ENCODE measurements at places on chromosomes 2 and 18.

DNA sequence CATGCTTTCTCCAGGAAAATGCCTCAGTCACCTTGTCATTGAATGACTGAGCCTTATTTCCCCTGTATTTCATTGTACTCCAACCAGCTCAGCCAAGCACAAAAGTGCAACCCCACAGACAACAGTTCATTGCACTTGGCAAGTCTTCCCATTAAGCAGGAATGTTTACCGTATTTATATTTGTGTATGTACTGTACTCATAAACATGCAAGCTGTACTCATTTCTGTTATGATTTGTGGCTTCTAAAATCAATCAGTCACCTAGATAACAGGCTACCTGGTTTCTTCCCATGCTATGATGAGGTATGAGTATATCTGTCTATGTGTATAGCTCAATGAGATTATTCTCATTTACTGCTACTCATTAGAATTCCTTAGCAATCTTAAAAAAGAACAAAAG is 505.5 kb upstream of the FAM98A start:
- no peak for DNase-seq

GRCh38 chr18:42039396-42039795 is 84.4 kb downstream of the PIK3C3 start:
- no peak for DNase-seq

- DNase-seq = no peak
These were observed 7.4 kb downstream of the SMAD7 start for GRCh38 chr18:48943333-48943732.

- no peak for DNase-seq
These were observed 88.3 kb upstream of the LRATD1 start for GRCh38 chr2:14544247-14544646.

GRCh38 chr2:232537499-232537898 is 2.0 kb upstream of the CHRNG start:
- DNase-seq = no peak

DNA sequence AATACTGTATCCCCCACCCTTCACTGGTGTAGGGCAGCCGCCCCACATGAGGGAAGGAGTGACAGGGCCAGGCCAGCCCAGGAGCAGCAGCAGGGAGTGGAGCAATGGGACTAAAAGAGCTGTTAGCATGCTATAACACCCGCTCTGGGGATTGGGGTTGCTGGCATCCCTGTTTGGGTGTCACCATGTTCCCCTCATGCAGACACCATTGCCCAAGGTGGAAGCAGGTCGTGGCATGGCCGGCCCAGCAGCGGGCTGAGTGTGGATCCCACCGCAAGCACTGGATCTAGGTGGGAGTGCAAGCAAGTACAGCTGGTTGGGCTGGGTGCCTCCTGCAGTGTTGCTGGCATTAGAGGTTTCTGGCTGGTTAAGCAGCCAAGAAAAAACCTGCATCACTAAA is 3.3 kb upstream of the SULT6B1 start:
- no peak for DNase-seq

DNA sequence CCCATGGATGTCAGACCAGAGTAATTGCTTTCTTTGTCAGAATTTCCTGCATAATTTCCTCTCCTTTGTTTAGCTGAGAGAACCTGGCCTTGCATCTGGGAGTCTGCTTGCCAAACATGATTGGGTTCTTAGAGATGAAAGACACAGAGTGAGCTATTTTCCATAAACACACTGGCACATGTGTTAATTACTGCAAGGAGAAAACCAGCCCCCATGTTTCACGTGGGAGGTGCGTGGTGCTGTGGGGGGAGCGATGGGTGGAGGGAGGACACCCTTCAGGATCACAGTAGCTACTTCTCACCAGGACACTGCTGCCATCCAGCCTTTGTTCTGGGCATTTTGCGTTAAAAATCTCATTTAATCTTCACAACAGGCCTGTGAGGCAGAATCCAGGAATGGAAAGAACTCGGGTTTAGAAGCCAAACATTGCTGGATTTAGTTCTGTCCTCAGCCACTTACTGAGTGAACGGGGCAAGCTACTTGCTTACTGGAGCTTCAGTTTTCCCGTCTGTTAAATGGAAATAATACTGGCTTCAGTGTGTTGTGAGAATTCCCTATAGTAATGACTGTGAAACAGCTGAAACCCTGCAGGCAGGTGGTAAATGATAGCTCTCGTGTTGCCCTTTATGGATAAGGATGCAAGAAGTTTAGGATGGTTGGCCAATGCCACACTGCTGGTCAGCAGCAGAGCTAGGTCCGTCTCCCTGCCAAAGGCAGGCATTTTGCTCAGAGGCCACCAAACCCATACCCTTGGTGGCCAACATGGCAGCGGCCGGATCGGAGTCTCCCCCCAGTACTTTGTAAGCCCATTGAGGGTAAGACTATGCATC is 100.1 kb upstream of the ASAP2 start:
- DNase-seq = no peak

GRCh38 chr18:13235981-13236380 is 17.4 kb downstream of the LDLRAD4 start:
- DNase-seq = no peak

- no peak for DNase-seq
These were observed 212.6 kb upstream of the ACVR2A start for GRCh38 chr2:147632198-147632597.

- DNase-seq = no peak
These were observed 61.7 kb downstream of the ITGB6 start for GRCh38 chr2:160138406-160138805.

DNA sequence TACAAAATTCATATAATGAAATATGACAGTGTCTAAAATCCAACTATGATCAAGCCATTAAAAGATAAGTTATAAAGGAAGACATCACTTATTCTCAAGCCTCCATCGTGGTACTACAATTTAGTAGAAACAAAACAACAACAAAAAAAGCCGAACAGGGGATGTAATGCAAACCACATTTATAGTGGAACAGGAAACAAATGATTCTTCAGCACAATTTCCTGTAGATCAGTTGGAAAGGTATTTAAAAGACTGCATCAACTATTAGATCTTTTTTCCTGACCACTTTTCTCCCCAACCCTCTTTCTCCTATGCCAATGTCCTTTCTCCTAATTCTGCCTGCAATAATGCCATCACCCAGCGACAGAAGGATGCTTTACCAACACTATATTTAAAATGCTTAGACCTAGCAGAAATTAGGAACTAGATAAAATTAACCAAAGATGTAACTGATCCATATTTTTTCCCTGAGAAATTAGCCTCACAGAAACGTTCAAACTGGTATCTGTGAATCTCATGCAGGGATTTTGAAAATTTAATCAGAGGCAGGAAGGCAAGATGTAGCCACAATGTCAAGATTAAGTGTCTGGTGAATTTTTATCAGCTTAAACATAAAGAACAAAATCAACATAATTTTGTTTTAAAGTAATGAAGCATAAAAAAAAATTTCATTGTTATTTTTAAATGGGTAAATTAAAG is 271.4 kb downstream of the TCF4 start:
- no peak for DNase-seq

DNA sequence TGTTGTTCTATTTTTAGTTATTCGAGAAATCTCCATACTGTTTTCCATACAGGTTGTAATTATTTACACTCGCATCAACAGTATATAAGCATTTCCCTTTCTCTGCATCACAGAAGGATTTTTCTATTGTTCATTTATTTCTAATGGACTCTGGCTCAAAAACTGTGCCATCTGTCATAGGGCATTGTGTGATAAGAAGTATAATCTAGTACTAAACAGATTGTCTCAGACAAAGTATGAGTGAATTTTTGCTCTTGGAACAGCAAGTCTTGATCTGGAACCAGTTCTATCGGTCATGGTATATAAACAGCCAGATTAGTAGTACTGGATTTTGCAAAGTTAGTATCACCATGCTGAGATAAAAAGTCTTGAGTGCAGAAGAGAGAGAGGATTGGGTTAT is 145.8 kb downstream of the KIAA1328 start:
- no peak for DNase-seq

GRCh38 chr18:24954341-24954740 is 397.6 kb downstream of the ZNF521 start:
- DNase-seq = no peak

GRCh38 chr2:172640389-172640788 is 84.5 kb downstream of the PDK1 start:
- no peak for DNase-seq

- no peak for DNase-seq
These were observed 381.5 kb upstream of the ETAA1 start for GRCh38 chr2:67015681-67016080.

DNA sequence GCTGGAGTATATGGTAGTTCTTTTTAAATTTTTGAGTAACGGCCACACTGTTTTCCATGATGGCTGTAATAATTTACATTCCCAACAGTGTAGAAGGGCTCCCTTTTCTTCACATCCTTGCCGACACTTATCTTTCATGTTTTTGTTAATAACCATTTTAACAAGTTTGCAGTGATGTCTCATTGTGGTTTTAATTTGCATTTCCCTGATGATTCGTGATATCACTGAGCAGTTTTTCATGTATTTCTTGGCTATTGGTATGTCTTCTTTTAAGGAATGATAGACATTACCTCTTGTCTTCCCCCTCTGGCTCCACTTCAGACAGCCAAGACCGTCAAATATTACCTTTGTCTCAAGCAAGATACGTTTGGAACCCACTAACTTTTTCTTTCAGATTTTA is 371.1 kb upstream of the NRP2 start:
- DNase-seq = no peak

DNA sequence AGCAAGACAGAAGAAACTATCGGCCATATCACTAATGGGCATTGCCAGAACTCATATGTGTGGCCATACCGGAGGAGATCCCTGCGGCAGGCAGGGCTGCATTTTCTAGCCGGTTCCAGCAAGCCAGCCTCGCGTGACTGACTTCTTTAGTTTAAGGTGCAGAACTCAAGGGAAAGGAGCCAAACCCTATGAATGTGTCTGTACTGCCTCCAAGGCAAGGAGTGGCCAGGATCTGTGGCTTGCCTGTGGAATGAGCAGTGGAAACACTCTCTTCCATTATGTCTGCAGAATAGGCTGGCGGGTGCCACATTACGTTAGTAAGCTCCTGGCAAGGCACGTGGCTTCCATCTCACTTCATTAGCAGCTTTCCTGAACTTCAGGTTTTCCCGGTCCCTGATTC is 137.6 kb downstream of the ATL2 start:
- no peak for DNase-seq

- no peak for DNase-seq
These were observed 4.1 kb upstream of the ZNF397 start for GRCh38 chr18:35236571-35237363.

DNA sequence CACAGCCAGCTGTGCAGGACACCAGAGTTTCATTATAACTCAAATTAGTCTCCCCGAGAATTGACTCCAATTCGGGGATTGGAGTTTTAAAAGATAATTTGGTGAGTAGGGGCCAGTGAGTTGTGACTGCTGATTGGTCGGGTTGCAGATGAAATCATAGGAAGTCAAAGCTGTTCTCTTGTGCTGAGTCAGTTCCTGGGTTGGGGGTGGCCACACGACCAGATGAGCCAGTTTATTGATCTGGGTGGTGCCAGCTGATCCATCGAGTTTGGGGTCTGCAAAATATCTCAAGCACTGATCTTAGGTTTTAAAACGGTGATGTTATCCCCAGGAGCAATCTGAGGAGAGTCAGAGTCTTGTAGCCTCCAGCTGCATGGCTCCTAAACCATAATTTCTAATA is 82.7 kb upstream of the SLC66A3 start:
- DNase-seq = no peak

DNA sequence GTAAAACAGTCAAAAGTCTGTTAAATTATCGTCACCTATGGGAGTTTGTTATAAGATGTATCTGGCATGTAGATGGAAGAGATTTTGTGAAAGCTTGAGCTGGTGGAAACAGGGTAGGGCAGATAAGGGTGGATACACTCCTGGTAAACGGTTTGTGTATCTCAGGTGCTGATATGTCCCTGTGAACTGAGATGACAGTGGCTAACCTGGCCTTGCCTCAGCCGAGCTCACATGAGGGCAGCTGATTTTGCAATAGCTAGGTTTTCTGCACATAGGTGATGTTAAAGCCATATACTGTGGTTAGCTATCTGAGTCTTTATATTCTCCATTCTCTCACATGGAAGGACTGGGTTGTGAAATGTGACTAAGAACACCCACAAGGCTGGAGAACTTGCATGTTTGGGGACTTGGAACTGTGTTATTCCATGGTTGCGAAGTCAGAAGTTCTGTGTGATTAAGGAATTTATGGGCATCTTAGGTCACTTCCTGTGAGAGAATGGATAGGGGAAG is 205.1 kb downstream of the TPGS2 start:
- DNase-seq = no peak

GRCh38 chr2:70454936-70455544 is 98.6 kb downstream of the TGFA start:
- no peak for DNase-seq

GRCh38 chr18:45755934-45756333 is 32.0 kb downstream of the SLC14A1 start:
- no peak for DNase-seq

DNA sequence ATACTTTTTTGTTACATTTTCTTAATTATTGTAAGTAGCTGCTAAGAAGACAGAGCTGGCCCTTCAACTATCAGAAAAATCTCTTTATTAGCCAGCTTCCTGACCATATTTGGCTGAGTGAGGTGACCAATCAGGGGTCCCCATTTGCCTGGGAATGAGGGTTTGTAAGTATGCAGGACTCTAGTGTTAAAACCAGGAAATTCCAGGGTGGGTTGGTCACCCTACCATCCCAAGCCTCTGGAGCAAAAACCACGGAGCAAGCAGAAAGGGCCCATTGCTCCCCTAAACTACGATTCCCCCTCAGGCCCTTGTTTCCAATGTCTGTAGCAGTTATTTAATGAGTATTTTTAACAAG is 165.6 kb upstream of the NCKAP5 start:
- DNase-seq = no peak

DNA sequence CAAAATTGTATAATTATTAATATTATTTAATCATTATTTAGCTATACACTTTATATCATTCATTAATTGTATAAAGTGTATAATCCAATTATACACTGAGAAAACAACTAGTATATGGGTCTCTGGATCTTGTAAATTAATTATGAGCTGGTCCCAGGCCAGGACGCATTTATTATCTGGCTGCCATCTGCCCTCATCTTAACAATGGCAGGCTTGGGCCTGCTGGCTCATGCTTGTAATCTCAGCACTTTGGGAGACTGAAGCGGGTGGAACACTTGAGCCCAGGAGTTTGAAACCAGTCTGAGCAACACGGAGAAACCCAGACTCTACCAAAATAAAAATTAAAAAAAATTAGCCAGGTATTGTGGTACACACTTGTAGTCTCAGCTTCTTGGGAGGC is 502.2 kb upstream of the NRXN1 start:
- no peak for DNase-seq

- no peak for DNase-seq
These were observed 7.0 kb downstream of the USP34 start for GRCh38 chr2:61463769-61464475.

All from stimulated activated CD8-positive, alpha-beta memory T cell treated with anti-CD3 and anti-CD28 coated beads, Interleukin-4, amount 100 ng/mL, for 4 hours (primary cell).